ENCODE measurements at places on chromosomes 1 and 21. TPM values are rescaled to one million over a fixed set of nuclear protein-coding genes. Genes with fewer than 3 reads are reported as not detected.

The ZNF697 gene
- 7.2 TPM for total RNA-seq

The UBE2G2 gene
- total RNA-seq: 46.1 TPM

The SUSD4 gene
- total RNA-seq: 0.47 TPM

The RIPPLY3 gene
- 0.47 TPM for total RNA-seq

The CD52 gene
- total RNA-seq: 0.55 TPM

The AMY1B gene
- not detected for total RNA-seq

The DNAI4 gene
- total RNA-seq: 1.6 TPM

The ESPN gene
- total RNA-seq: 4.3 TPM

The PLPPR4 gene
- not detected for total RNA-seq

The KIAA1614 gene
- 1.3 TPM for total RNA-seq

The TSPEAR gene
- total RNA-seq: not detected

The OLIG2 gene
- not detected for total RNA-seq

The HP1BP3 gene
- total RNA-seq: 96.5 TPM

The C1orf50 gene
- total RNA-seq: 6.4 TPM

The DIRAS3 gene
- not detected for total RNA-seq

The FCGR3B gene
- not detected for total RNA-seq

The CAMK1G gene
- not detected for total RNA-seq

The VCAM1 gene
- total RNA-seq: not detected

The MROH9 gene
- not detected for total RNA-seq

The SLC16A4 gene
- total RNA-seq: 1.2 TPM

The HSF2BP gene
- 2.6 TPM for total RNA-seq

The LEFTY2 gene
- total RNA-seq: not detected

The DIPK1A gene
- total RNA-seq: 10.2 TPM

The YBEY gene
- 14.9 TPM for total RNA-seq

The HSD3B2 gene
- total RNA-seq: not detected

The CDCA8 gene
- total RNA-seq: 34.4 TPM

The KDM5B gene
- 40.5 TPM for total RNA-seq

The OR2T2 gene
- total RNA-seq: not detected

The C1orf87 gene
- 0.94 TPM for total RNA-seq

The TPTE gene
- not detected for total RNA-seq

The FCRL3 gene
- total RNA-seq: not detected

The C1orf210 gene
- total RNA-seq: 2.8 TPM

The NHLH1 gene
- total RNA-seq: not detected

The CLDN8 gene
- total RNA-seq: not detected

The GJA4 gene
- not detected for total RNA-seq

The MRPL55 gene
- total RNA-seq: 92.4 TPM

The ASAP3 gene
- 20.3 TPM for total RNA-seq

The FCRL6 gene
- total RNA-seq: not detected

The IGSF9 gene
- 6.2 TPM for total RNA-seq

The WDR64 gene
- total RNA-seq: not detected

The PYHIN1 gene
- total RNA-seq: not detected

The DCDC2B gene
- total RNA-seq: not detected

The PERM1 gene
- total RNA-seq: 0.23 TPM

The PLA2G2A gene
- total RNA-seq: not detected

The CYP4A11 gene
- total RNA-seq: not detected

The NR5A2 gene
- total RNA-seq: not detected

The SLC44A3 gene
- 1.5 TPM for total RNA-seq

The RGS16 gene
- total RNA-seq: 0.23 TPM

The TNNT2 gene
- not detected for total RNA-seq

The ERVH48-1 gene
- not detected for total RNA-seq

The AIM2 gene
- total RNA-seq: not detected

The TCEA3 gene
- 1.8 TPM for total RNA-seq

The C8A gene
- not detected for total RNA-seq

The TRIM46 gene
- 3.0 TPM for total RNA-seq

The DEPDC1 gene
- total RNA-seq: 21.8 TPM

The MLLT11 gene
- total RNA-seq: 9.6 TPM
